ENCODE measurements at places on chromosomes 1 and 21.
A peak's percentile ranks its signal among the peaks of the same experiment; 100 is the strongest.

- DNase-seq, result no peak
These were observed 879.4 kb downstream of the MRPL39 start for GRCh38 chr21:24727803-24728440.

- DNase-seq, result no peak
These were observed 7.9 kb upstream of the RAB7B start for GRCh38 chr1:206011057-206011456.

- no peak for DNase-seq
These were observed 79.5 kb downstream of the JAK1 start for GRCh38 chr1:64886877-64887276.

GRCh38 chr1:33364565-33364918, 43.6 kb upstream of the A3GALT2 start:
- no peak for DNase-seq

- DNase-seq, result no peak
These were observed 42.1 kb upstream of the C8B start for GRCh38 chr1:57007948-57008347.

GRCh38 chr1:17381161-17381560, 9.2 kb downstream of the PADI6 start:
- no peak for DNase-seq

GRCh38 chr1:58779059-58779754, 4.6 kb downstream of the JUN start:
- no peak for DNase-seq

DNA sequence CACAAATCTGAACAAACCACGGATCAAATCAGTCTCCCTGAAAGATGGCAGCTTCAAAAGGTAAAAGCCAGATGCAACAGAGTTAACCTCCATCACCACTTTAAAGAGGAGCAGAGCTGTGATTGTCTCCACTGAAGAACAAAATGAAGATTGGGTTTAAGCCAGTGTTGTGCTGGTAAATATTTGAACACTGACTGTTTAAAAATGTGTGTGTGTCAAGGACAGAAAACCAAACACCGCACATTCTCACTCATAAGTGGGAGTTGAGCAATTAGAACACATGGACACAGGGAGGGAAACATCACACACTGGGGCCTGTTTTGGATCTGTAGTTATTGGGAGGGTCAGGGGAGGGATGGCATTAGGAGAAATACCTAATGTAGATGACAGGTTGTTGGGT, 83.9 kb downstream of the ST6GALNAC5 start:
- DNase-seq, result peak; percentile 25

- no peak for DNase-seq
These were observed 109.0 kb upstream of the ESRRG start for GRCh38 chr1:216832192-216832591.

DNA sequence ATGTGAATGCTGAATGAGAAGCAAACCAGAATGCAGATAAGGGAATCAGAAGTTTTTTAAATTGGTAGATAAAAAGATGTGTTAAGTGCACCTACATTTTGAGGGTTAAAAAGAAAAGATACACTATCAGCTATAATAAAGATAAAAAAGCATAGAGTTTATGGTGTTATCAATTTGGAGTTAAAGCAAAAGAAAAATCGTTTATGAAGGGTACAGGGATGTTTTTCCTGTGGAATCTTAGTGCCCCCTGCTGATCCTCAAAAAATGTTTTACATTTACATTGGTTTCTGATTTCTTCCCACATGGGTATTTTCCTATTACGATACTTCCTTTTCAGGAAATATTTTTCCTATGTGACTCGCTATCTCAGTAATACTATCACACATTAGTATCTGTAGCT, 293.5 kb downstream of the MRPL39 start:
- DNase-seq, result no peak

GRCh38 chr1:216739793-216740192, 16.6 kb upstream of the ESRRG start:
- DNase-seq, result no peak

DNA sequence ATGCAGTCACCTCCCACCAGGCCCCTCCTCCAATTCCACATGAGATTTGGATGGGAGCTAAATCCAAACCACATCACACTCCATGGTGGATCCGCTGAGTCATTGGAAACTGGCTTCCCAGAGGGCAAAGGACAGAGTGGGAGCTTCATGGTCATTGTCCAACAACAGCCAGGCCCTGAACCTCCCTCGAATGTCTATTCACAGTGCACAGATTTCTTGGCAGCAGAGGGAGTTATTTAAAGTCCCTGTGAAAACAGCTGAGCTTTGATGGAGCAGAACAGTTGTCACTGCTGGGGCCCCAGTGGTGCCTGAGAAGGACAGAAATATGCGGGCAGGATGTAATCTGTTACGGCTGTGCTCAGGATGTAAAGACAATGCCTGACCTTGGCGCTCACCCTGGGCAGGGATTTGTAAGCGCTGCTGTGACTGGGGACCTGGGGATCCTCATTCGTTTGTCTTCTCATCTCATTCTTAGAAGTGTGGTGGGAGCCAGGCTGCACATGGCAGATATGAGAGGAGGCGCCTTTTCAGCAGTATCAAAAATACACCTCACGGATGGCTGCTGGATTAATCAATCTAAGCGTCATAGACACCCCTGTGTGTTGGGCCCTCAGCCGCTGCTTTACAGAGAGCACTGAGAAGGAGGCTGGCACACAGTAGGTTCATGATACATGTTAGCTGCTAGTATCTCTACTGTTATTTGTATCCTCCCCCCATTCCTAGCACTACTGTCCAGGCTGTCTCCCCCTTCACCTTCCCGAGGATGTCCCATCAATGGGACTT, 439.4 kb downstream of the PTPRU start:
- DNase-seq, result no peak

- no peak for DNase-seq
These were observed 202.9 kb upstream of the ADGRL2 start for GRCh38 chr1:81597720-81598426.

DNA sequence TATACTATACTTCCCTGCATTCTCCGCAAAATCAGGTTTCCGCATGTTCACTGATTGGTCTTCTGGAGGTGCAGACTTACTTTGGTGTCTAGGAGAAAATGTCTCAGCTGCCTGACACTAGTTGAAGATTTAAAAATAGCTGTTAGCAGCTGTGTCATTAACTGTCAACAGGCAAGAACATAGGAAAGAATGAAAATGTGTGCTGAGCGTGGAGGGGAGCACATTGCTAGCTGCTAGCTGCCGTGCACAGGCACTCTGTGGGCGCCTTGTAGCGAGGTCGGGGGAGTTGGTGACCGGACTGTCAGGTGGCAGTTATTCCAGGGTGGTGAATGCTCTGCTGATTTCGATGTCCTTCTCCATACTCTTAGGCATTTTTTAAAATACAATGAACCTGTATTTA, 5.2 kb downstream of the FAAH start:
- no peak for DNase-seq

DNA sequence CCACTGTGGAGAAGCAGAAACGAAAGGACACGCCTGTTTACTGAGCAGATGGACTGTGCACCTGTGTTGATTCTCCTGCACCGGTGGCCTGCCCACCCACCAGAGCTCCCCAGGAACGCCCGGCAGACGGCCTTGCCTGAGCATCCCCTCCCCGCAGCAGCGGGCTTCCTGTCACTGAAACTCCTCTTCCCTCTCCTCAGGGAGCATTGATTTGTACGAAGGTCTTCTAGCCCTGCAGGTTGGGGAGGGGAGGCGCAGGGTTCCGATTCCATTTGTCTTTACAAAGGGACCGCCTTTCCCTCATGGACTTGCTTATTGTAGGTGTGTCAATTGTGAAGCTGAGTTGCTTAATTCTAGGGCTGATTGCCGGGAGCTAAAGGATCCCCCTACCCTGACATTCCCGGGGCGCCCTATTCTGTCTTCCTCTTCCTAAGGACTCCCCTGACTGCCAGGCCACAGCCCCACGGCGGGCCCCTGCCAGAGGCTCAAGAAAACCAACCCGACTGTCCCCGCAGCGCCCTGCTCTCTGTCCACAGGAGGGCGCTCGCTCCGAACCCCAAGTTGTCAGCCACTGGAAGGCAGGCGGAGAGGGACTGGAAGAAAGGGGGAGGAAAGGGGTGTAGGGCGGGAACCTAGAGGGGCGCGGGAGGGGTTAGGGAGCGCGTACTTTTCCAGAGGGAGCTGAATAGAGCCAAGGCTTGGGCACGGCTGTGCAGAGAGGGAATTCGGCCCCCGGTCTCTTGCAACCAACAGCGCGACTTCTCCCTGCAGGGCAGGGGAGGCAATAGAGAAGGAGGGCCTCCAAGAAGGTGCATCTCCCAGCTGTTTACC, 2.8 kb downstream of the S100A6 start:
- no peak for DNase-seq

- no peak for DNase-seq
These were observed 258.4 kb upstream of the HOOK1 start for GRCh38 chr1:59556398-59556797.

GRCh38 chr1:231628207-231628876, 1.8 kb downstream of the DISC1 start:
- DNase-seq, result no peak

- DNase-seq, result no peak
These were observed 15.9 kb downstream of the BCAN start for GRCh38 chr1:156657741-156658319.

DNA sequence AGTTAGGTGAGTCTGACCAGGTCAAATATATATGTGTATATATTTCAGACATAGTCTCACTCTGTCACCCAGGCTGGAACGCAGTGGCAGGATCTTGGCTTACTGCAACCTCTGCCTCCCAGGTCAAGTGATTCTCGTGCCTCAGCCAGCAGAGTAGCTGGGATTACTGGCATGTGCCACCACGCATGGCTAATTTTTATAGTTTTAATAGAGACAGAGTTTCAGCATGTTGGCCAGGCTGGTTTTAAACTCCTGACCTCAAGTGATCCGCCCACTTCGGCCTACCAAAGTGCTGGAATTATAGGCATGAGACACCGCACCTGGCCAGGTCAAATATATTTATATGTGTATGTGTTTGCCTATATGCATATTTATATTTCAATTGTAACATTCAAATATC, 581.5 kb upstream of the B3GALT2 start:
- peak; percentile 88 for DNase-seq

DNA sequence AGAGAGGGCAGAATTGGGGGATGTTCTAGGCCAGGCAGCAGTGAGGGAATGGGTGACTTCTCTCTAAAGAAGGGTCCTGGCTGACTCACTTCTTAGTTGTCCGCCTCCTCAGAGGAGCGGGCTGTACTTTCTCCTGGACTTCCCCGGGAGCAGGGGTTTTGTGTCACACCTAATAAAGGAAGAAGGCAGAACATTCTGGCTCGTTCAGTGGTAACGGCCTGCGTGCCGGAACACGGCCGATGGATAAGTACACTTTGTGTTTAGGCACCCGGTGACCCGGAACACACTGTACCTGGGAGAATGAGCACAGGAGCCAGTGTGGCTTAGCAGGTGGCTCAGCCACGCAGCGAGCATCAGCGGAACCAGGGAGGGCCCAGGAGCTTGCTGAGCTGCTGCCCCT, 84.7 kb downstream of the FBXO2 start:
- DNase-seq, result no peak

- no peak for DNase-seq
These were observed 327.8 kb downstream of the PAPPA2 start for GRCh38 chr1:176790786-176791185.

Measured in LNCaP clone FGC (cell line).